Skin of body (tissue), 3 donors: ENCODE measurements at places on chromosomes 3 and 15. TPM values are rescaled to one million over a fixed set of nuclear protein-coding genes. Genes with fewer than 3 reads are reported as not detected.

SLC24A5 gene
- total RNA-seq, result 3.6 TPM

FOXB1 gene
- not detected for total RNA-seq

SLC22A13 gene
- total RNA-seq, result 0.30 TPM

P3H2 gene
- total RNA-seq, result 37.7 TPM

NEK10 gene
- total RNA-seq, result 5.0 TPM

TIGIT gene
- 0.59 TPM for total RNA-seq

AAGAB gene
- 19.4 TPM for total RNA-seq

LYZL4 gene
- total RNA-seq, result not detected

CRABP1 gene
- 9.0 TPM for total RNA-seq

SLC28A1 gene
- total RNA-seq, result not detected

- no peak for DNase-seq
These were observed 4.8 kb downstream of the TBC1D5 start for GRCh38 chr3:17737591-17737990.

- no peak for DNase-seq
These were observed 62.0 kb downstream of the TLE3 start for GRCh38 chr15:70035719-70036077.

- DNase-seq, result no peak
These were observed 49.0 kb downstream of the CD200 start for GRCh38 chr3:112381673-112382542.

DNA sequence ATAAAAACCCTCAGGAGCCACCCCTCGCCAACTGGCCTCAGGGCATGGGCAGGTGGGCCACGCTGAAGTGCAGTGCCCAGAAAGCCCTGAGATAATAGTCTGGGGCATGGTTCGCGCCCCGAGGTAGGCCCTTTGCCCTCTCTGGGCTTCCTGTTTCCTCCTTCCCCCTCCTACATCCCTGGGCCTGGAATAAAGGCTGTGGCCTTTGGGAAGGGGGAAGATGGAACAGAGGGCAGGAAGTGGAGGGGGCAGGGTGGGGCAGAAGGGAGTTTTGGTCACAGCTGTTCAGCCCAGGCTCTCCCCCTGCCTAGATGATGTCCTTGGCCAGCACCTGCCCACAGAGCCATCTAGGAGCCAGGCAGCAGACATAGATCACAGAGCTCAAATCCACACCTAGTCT is 11.3 kb downstream of the CSRNP1 start:
- no peak for DNase-seq

DNA sequence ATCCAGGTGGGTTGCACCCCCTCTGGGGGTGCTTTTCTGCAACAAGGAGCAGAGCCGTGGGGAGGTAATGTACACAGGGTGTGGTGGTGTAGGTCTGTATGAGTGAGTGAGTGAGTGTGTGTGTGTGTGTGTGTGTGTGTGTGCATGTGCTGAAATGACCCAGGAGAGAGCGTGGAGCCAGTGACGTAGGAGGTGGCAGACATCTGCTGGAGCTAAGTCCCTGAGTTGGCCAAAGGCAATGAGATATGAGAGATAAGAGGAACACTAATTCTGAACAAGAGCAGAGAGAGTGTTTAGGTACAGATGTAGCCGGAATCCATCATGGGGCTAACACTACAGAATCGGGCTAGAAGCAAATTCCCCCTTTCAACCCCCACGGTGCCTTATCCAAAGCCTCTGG is 27.6 kb downstream of the BDH1 start:
- no peak for DNase-seq

DNA sequence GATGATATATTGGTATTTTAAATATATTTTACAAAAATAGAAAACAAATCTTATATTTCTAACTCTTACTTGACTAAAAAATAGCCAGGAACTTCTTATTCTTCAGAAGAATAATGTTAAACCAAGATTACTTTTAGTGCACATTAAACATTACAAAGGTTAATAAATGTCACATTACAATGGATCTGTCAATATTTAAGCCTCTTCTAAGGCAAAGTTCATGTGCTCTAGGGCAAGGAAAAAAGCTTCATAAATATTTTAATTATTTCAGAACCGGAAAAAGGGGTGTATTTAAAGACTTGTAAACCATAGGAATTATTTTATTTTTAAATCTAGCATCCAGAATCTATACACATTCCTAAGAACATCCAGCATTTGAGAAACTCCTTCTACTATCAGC is 166.9 kb upstream of the ROBO2 start:
- no peak for DNase-seq

DNA sequence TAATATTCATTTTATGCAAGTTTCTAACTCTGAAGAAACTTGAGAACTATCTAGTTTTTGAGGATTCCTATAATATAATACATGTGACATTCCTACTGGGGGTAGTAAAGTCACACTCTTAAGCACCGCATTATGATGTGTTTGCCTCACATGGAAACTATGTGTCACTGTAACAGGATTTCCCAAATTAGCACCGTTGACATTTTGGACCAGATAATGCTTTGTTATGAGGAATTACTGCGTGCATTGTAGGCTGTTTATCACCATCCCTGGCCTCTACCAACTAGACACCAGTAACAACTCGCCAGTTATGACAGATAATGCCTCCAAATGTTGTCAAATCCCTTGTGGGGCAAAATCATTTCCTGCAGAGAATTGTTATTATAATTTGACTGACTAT is 267.8 kb downstream of the RAP2B start:
- peak; percentile 63 for DNase-seq

DNA sequence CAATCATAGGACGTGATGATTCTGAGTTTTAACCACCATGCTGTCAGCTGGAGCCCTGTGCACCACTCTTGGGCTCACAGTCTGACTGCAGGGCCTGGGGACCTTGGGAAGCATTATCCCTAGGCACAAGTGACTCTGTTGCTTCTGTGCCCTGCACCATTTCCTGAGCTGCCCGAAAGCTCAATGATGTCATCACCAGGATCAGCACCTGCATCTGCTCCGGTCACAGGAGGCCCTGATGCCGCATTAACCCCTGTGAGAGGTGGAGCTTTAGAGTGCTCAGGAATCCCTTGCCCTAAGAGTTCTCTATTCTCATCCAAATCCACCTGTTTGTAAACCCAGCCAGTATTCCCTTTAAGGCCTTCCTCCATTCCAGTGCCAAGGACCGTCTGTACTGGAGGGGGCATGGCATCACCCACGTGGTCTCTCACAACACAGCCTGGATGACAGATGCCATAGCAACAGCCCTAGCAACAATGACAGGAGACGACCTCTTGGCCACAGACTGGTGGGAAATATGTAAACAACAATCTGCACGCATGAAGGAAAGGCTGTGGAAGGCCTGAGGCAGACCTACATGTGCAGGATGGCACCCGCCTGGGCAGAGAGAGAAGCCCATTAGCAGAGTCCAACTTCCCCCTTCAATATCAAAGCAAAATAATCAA is 37.9 kb downstream of the NTRK3 start:
- DNase-seq, result no peak

DNA sequence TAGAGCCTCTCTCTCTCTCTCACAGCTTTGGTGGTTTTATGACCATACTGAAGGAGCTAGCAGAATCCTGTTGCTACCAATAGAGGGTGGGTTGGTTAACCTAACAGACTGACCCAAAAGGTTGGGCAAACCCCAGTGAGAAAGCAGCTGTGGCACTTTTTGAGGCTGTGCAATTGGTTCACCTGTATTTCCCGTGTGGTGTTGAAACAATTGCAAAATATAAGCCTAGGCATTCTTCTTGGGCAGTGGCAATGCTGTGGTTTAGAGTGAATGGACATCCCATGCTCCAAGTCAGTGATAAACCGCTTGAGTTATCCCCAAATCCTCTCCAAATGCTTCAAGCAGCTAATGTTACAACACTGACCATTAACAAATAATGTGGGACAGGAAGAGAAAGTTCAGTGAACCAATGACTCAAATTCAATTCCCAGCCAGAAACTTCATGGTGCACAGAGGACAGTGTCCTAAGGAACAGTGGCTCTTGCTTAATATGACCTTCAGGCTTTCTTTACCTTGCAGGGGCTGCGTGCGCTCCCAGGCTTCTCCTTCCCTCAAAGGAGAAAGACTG is 261.9 kb upstream of the ICE2 start:
- no peak for DNase-seq

- no peak for DNase-seq
These were observed 38.7 kb downstream of the ANP32A start for GRCh38 chr15:68781766-68782588.

DNA sequence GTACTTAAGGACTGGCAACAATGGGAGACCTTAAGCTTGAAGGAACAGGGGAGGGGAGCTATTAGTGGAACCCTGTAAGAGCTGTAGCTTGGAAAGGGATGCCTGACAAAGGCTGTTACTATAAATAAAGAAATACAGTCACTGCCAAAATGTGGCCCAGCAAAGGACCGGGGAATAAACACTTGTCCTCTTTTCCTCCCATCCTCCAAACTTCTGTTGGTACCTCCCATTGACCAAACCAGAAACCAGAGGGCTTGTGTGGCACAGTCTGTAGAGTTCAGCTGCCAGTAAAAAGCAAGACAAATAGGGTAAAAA is 25.1 kb upstream of the TCF12 start:
- no peak for DNase-seq

DNA sequence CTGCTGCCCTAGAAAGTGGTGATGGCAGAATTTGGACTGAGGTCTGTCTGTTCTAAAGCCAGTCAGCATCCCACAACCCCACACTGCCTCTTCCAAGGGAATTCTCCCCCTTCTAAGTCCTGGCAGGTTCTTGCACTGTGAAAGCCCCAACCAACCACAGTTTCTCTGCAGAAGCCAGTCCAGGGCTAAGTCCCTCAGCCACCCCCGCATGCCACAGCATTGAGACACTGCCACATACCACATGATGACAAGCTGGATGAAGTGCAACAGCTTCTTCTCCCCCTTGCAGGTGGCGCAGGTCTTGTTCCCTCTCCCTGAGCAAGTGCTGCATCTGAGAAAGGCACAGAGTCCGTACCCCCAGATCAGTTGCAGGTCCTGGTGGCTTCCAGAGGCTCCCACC is 18.6 kb downstream of the SSUH2 start:
- no peak for DNase-seq
